Cortex of kidney (tissue), 1 donor: ENCODE measurements at places on chromosomes 6 and 20.

DNA sequence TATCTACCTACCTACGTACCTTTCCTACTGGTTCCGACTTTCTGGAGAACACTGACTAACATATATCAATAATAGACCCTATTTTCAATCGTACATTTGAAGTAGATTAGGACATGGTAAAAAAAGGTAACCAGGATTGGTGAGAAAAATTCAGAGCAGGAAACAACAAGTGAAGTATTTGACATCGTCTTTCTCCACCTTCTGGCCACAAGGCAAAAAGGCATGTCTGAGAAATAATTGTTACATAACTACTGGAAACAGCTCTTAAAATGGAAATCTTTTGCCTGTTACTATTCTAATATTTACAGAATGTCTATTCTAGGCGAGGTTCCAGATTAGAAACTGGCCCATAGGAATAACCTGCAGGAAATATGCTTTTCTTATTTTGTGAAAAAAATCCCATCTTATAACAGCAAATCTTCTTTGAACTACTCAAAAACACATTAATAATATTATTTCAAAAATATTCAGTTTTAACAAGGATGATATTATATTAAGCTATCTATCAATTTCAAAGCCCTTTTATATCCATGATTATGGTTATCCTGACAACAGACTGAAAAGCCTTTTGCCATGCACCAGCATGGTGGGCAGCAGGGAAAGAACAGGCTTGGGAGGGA lies 80.8 kb downstream of the RCAN2 start:
- no peak for DNase-seq

DNA sequence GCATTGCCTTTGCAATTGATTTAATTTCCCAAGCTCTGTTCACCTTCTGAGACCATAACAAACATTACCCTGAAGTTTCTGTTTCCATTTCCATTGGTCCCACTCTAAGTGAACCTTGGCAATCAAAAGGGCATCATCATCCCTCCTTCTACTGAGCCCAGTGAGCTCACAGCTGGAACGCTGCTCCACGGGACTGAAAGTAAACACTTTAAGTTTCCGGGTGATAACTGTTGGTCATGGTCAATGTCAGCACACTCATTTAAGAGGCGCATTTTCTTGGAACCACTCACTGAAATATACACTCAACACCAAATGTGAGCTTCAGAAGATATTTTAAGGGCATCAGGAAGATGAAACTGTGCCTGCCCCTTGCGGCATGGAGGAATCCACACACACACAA lies 37.1 kb upstream of the RPS6KA2 start:
- no peak for DNase-seq

DNA sequence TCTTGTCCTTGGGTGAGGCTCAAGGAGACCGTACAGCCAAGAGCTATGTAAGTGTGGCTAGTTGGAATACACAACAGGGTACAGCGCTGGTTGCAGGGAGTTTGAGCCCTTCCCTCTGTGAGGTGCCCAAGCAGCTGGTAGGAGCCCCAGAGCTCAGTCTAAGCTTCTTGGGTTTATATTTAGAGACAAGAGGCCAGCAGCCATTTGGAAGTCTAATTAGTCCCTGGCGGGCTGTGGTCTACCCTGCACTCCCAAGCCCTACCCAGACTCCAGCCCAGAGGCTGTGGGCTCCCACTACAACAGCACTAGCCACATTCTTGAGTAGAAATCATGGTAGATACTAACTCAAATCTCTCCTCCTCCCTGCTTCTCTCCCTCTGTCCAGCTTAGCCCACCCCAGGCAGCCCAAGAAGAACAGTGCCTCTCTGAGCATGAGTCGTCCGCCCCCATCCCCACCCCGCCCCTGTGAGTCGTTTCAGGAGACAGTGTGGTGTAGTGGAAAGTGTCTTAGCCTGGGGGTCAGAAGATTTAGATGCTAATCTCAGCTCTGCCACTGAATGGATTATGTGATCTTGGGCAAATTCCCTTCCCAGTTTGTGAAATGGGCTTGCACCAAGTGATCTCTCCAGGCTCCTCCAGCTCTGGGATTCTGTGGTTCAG lies 37.8 kb downstream of the EIF2S2 start:
- DNase-seq = no peak

GRCh38 chr6:43835872-43836419 lies 65.9 kb downstream of the VEGFA start:
- DNase-seq = no peak

GRCh38 chr6:45000833-45001232 lies 327.3 kb upstream of the RUNX2 start:
- no peak for DNase-seq

- DNase-seq = no peak
Measured at GRCh38 chr20:60202046-60202445, 243.8 kb downstream of the CDH26 start.

GRCh38 chr6:71127374-71127773 lies 161.2 kb upstream of the OGFRL1 start:
- no peak for DNase-seq

DNA sequence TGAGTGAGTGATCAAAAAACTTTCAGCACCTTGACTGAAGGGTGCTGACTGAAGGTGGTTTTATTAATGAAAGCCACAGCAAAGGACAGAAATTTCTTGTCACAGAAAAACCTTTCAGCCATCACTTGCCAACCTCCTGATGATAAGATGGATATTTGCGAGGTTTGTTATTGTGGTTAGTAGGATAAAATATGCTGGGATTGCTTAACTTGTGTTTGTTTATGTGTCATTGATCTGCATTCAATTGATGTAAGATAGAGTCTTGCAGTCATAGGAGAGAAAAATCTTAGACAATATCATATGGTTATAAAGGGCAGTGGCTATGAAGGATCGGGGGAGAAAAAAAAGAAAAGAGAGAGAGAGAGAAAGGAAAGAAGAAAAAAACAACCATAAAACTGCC lies 1.2 kb downstream of the TSBP1 start:
- no peak for DNase-seq

DNA sequence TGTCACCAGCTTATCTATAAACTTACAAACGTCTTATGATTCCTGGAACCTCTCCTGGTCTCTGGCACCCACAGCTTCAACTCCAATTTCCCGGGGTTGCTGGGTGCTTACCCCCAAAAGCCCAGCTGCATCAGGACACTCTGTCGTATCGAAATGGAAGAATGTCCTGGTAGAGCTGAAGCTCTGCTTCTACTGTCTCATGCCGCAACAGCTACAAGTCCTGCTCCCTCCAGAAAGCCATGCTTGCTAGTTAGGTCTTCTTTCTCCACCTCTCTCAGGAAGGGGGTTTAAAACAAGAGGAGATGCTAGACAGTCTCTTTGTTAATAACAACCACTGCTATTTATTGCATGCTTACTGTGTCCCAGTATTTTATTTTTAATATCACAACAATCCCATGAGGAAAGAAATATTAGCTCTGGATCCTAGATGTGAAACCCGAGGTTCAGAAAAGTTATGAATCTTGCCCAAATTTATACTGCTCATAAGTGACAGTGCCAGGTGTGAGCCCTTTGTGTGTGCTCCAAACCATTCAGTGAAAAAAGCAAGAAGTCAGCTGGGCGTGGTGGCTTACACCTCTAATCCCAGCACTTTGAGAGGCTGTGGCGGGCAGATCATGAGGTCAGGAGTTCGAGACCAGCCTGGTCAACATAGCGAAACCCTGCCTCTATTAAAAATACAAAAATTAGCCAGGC lies 82.3 kb upstream of the GCM1 start:
- DNase-seq = no peak

DNA sequence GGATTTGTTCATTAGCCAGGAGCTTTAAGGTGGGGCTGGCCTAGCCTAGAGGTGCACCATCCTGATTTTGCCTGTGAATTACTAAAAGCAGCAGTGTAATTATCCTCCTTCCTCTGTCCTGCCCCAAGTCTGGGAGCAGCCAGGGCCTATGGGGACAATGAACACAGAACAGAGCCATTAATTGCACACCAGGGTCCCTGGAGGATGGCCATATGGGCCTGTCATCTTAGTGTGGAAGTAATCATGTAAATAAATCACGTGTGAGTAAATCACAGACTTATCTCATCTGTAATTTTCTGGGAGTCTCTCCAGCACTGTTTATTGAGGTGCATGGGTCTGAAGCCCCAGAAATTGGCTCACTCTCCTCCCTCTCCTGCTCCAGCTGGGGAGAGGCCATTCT lies 176.3 kb downstream of the LRFN2 start:
- no peak for DNase-seq

DNA sequence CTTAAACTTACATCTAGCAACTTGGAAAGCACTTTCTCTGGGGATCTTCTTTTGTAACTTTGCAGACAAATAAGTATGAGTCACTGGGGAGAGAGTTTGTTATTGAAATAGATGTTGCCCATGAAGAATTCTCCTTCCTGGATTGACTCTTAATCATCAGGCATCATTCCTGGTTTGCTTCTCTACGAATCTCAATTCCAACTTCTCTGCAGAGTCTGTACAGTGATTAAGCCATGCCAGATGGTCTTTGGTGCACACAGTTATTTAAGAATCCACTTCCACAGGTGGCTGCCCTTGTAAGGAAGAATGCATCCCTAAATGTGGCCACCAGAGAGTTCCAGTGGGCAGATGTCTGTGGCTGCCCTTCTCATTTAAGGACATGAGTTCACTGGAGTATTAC lies 25.7 kb downstream of the MYCT1 start:
- DNase-seq = no peak

GRCh38 chr6:146103416-146104072 lies 74.7 kb downstream of the GRM1 start:
- no peak for DNase-seq

DNA sequence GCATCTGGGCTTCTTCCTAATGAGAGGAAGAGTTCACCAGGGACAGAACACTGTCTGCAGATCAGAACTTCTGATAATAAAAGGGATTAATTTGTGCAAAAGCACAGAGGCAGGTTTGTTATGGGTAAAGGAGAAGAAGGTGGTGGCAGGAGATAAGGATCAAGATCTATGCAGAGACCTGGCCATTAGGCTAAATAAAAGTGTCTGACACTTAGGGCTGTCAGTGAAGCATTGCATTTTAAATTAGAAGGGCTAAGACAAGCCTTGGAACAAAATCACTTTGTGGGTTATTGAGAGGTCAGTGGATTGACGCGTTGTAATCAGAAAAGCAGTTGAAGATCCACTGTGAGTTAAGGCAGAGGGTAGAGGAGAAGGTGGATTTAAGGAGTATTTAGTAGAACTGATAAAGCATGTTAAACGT lies 76.8 kb downstream of the MAP3K4 start:
- DNase-seq = no peak

- DNase-seq = no peak
Measured at GRCh38 chr6:20166210-20166609, 46.1 kb downstream of the MBOAT1 start.

DNA sequence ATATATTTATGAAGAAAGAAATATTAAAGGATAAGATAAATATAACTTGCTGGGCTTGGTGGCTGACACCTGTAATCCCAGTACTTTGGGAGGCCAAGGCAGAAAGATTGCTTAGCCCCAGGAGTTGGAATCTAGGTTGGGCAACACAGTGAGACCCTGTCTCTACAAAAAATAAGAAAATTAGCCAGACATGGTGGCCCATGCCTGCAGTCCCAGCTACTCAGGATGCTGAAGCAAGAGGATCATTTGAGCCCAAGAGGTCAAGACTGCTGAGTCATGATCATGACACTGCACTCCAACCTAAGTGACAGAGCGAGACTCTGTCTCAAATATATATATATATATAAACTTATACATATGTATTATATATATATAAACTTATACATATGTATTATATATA lies 164.0 kb downstream of the MRPL14 start:
- DNase-seq = no peak

DNA sequence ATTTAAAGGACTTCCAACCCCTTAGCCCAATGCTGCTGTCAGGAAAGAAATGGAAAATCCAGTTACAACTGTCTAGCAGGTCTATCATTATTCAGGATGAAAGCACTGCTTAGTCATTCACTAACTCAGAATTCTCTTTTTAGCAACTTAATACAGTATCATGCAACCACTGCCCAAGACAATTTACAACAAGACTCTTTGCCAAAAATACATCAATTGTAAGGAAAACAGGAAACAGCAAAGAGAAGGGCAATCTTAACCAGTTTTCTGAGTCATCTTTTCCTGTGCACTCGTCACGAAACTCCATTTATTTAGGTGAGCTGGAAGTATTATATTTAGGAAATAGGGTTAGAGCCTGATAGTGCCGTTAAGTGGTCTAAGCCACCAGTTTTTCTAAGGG lies 1197.7 kb upstream of the CITED2 start:
- DNase-seq = no peak

DNA sequence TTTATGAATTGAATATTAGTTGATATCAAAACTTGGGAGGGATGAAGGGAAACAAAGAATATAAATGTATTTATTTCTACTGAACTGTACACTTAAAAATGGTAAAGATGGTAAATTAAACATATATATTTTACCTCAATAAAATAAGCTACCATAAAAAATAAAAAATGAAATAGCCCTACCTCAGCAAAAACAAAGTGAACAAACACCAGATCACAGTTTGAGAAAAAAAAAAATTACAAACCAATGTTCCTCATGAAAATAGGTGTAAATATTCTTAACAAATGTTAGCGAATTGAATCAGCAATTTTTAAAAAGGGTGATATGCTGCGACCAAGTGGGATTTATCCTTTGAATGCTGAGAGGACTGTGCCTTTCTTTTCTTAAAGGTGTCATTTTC lies 28.3 kb upstream of the ZNF184 start:
- no peak for DNase-seq

DNA sequence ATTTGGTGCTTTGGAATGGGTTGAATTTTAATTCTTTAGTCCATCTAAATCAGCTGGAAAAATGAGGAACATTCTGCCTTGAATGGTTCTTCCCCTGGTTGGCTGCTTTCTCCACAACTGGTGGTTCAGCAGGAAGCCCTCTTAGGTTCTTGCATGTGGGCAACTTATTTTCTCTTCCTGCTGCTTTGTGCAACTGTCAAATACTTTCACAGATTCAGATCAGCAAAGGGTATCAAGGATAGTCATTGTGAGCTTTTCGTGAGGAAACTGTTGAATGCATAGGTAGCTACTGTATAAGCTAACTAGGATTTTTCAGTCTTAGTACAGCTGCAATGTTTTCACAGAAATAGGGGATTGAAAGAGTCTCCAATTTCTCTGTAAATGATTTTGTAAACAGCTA lies 72.9 kb upstream of the MRAP2 start:
- no peak for DNase-seq

GRCh38 chr6:293193-294174 lies 1.2 kb downstream of the DUSP22 start:
- DNase-seq = no peak

DNA sequence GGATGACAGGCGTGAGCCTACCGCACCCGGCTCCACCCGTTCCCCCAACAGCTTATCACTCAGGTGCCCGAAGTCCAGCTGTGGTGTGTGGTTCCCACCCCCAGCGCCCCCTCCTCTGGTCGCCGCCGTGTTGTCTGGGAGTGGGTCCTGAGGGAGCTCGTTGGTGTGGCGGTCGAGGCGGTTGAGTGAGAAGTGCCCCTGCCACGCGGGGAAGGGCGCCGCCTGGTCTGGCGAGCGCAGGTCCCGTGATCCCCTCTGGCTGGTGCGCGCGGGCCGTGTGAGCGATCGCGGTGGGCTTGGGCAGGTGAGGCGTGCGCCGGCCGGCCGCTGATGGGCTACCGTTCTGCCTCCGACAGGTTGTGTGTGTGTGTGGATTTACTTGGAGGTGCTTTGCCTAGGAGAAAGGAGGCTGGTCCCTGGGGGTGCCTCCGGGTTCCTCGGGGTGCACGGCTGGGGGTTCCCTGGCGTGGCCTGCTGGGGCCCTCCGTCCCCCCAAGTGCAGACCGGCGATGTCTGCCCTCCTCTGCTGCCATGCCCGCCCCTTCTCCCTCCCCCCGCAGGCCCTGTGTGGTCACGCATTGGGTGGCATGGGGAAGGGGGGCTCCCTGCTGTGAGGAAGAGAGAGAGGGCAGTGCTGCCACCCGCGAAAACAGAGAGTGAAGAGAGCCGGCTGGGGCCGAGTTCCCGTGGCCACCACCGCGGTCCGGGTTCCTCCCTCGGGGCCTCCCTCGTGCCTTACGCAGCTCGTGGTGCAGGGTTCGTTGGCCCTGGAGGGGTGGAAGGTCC lies 336.0 kb upstream of the DEFB115 start:
- DNase-seq = no peak
